ENCODE measurements at places on chromosomes 3 and 15. TPM values are rescaled to one million over a fixed set of nuclear protein-coding genes. Genes with fewer than 3 reads are reported as not detected.

DNA sequence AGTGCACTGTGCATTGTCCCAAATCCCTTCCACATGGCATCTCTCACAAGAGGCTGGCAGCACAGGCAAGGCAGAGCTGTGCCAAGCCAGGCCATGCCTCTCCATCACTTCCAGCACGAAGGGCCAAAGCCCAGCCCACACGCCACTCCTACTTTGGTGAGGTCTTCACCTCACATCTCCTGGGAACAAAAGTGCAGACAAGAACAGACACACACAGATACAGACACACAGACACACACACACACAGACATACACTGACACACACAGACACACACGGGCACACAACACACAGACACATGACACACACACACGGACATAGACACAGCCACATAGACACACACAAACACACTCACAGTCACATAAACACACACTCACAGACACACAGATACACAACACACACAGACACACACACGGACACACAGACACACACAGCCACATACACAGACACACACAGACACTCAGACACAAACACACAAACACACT is 233.3 kb downstream of the UACA start:
- H3K36me3 ChIP-seq, result no peaks in the 10 kb centered on the region
- peaks cover 15% of the 10 kb centered on the region for H3K4me1 ChIP-seq
- H3K27ac ChIP-seq, result no peak overlapping the region
- DNase-seq, result no peak
- no peak overlapping the region for H3K4me3 ChIP-seq
- H3K27me3 ChIP-seq, result no peaks in the 10 kb centered on the region

Gene GOLGA8T
- 2.0 TPM for total RNA-seq

DNA sequence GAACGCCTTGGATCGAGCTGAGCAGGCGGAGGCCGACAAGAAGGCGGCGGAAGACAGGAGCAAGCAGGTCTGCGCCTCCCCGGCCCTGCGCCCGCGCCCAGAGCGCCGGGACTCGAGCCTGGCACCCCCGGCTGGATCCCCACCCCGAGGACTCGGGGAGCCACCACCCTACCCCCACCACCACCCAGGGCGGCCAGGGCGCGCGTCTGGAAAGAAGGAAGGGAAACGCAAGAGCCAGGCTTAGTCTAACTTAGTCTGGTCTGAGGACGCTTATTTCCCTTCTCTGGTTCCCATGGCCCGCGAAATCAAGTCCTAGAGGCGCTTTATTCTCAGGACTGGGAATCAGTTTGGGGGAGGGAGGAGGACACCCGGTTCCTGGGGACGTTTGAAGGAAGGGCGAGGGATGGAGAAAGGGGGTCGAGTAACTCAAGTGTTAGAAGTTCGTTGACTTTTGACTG is 359 bp downstream of the TPM1 start:
- H3K4me1 ChIP-seq, result peaks cover 39% of the 10 kb centered on the region
- DNase-seq, result no peak
- peak overlapping the region; percentile 49 for H3K4me3 ChIP-seq
- H3K27ac ChIP-seq, result peak overlapping the region; percentile 78

DNA sequence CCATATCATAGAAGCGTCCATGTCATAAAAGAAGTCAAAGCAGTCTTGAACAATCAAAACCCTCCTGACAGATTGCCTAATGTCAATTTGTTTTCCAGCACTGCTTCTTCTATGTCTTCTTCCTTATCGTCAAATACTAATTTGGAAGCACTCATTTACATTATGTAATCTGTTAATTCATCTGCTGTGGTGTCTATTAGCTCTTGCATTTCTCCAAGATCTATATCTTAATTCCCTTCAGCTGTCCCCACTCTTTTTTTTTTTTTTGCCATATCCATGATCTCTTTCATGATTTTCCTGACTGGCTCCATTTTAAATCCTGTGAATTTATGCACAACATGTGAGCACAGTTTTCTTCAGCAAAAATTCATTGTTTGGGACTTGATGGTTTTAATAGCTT is 560.5 kb upstream of the ARPP21 start:
- no peak for DNase-seq
- no peak overlapping the region for H3K4me3 ChIP-seq
- no peaks in the 10 kb centered on the region for H3K36me3 ChIP-seq
- H3K27ac ChIP-seq, result no peak overlapping the region

- H3K4me1 ChIP-seq, result no peaks in the 10 kb centered on the region
- no peak overlapping the region for H3K27ac ChIP-seq
- H3K36me3 ChIP-seq, result no peaks in the 10 kb centered on the region
- peak; percentile 59 for DNase-seq
- no peak overlapping the region for H3K4me3 ChIP-seq
- H3K27me3 ChIP-seq, result no peaks in the 10 kb centered on the region
Observed at GRCh38 chr3:8757551-8758518, 11.6 kb downstream of the OXTR start.

Gene PLEKHO2
- 83.0 TPM for total RNA-seq

Gene NRROS
- total RNA-seq, result 13.2 TPM

GRCh38 chr3:11230832-11231231 is 41.4 kb upstream of the ATG7 start:
- H3K27ac ChIP-seq, result no peak overlapping the region
- H3K4me1 ChIP-seq, result no peaks in the 10 kb centered on the region
- no peak for DNase-seq
- H3K27me3 ChIP-seq, result no peaks in the 10 kb centered on the region

Gene ZNF106
- 106 TPM for total RNA-seq

- peak; percentile 50 for DNase-seq
- H3K27ac ChIP-seq, result no peak overlapping the region
- H3K36me3 ChIP-seq, result no peaks in the 10 kb centered on the region
- no peaks in the 10 kb centered on the region for H3K27me3 ChIP-seq
- peaks cover 10% of the 10 kb centered on the region for H3K4me1 ChIP-seq
Observed at GRCh38 chr3:126897943-126898342, 85.0 kb upstream of the PLXNA1 start.

Gene KIF9
- total RNA-seq, result 7.3 TPM

- H3K4me1 ChIP-seq, result no peaks in the 10 kb centered on the region
- DNase-seq, result no peak
- no peak overlapping the region for H3K27ac ChIP-seq
- H3K36me3 ChIP-seq, result no peaks in the 10 kb centered on the region
- H3K4me3 ChIP-seq, result no peak overlapping the region
Observed at GRCh38 chr15:38597219-38597800, 32.7 kb upstream of the RASGRP1 start.

Data from upper lobe of left lung (tissue), 6 donors.